ENCODE measurements at places on chromosomes 2 and 18. TPM values are rescaled to one million over a fixed set of nuclear protein-coding genes. Genes with fewer than 3 reads are reported as not detected.

GRCh38 chr2:40321822-40322221 is 130.1 kb downstream of the SLC8A1 start:
- no peak for DNase-seq

The SKOR2 gene
- not detected for total RNA-seq

- DNase-seq: no peak
Observed at GRCh38 chr2:178427458-178427857, 23.5 kb downstream of the PRKRA start.

- no peak for DNase-seq
Observed at GRCh38 chr2:111165084-111165483, 44.4 kb downstream of the BCL2L11 start.

The DRC1 gene
- not detected for total RNA-seq

The RNF103 gene
- 23.3 TPM for total RNA-seq

The COLEC11 gene
- total RNA-seq: not detected

The CDCA7 gene
- 9.1 TPM for total RNA-seq

GRCh38 chr2:124065636-124066035 is 40.5 kb downstream of the CNTNAP5 start:
- no peak for DNase-seq

DNA sequence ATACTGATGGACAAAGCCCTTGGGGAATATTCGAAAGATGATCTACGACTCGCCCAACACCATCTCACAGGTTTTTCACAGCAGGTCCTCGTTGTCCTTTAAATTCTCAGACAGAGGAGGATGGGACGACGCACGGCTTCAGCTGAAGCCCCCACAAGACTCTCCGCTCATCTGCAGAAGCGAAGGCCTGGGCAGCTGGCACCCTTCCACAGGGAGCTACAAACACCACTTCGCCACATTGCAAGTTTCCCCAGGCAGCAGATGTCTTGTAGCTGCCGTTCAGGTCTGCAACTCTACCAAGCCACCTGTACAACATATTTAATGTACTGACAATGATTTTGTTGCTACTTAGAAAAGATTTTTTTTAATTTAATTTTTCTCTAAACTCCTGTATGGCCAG is 642.9 kb downstream of the ZEB2 start:
- DNase-seq: no peak

The DLX2 gene
- total RNA-seq: not detected

- DNase-seq: no peak
Observed at GRCh38 chr2:85405201-85406059, 4.7 kb downstream of the CAPG start.

DNA sequence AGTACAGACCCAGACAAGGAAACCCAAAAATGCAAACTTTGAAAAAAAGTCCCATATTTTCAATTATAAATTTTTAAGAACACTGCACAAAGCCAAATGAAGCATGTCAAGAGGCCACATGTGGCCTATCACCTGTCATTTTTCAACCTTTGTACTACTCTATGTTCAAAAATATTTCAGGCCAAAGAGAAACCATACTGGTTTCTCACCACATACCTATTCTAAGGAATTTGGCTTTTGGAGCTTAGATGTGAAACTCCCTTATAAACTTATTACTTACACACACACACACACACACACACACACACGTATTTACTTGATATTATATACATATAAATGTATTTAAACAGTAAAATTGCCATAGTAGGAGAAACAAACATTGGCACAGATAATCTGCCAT is 338.7 kb downstream of the TXNL1 start:
- no peak for DNase-seq

- no peak for DNase-seq
Observed at GRCh38 chr2:25042321-25043240, 705 bp downstream of the EFR3B start.

The CCBE1 gene
- 2.9 TPM for total RNA-seq

The RAX gene
- not detected for total RNA-seq

The DSC3 gene
- total RNA-seq: 176 TPM

DNA sequence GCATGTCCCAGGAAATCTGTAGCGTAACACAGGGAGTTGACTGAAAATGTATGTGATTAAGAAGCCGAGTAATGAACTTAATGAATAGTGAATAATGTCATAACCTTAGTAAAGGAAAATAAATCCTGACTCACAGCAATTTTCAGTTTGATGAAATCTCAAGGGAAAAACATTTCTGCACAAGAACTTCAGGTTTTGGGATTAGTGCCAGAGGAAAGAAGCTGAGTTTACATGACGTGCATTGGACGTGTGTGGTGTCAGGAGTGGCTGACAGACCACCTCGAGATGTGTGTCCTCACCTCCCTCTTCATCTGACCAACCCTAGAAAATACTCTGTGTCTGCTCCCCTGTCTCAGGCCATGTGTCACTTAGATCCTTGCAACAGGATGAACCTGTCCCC is 39.1 kb downstream of the VWA3B start:
- no peak for DNase-seq

DNA sequence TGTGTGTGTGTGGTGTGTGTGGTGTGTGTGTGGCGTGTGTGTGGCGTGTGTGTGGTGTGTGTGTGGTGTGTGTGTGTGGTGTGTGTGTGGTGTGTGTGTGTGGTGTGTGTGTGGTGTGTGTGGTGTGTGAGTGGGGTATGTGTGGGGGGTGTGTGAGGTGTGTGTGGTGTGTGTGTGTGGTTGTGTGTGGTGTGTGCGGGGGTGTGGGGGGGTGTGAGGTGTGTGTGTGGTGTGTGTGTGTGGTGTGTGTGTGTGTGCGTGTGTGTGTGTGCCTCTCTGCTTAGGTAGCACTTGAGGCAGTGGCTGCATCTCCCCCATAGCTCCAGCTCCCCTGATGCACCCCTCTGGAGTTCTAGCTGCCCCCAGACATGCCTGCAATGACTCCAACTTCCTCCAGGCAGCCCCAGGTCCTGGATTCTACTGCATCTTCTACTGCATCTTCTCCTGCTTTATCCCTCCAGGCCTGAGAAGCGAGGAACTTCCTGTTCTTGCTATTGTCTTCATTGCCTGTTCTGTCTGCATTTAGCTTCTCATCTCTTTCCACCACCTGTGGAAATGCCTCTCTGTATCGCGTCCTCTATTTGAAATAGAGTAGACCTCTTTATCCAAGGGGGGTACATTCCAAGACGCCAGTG is 22.2 kb upstream of the MLPH start:
- DNase-seq: no peak

DNA sequence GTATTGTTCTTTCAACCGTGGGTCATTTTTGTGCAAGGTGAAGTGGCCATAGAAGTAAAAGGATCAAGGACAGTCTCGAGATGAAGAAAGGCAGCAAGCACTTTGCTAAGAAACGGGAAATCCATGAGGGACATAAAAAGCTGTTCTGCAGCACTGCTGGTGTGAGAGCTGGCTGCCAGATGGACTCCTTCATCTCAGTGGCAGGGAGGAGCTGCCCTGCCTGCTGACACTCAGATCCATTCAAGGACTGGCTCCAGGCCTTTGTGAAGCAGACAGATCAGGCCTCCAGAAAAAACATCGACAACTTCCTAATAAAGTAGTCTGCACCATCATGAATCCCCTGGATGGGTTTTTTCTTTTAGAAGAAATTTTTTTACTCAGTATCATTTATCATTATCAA is 29.5 kb downstream of the RMC1 start:
- DNase-seq: no peak

- DNase-seq: no peak
Observed at GRCh38 chr2:29382486-29382885, 267.3 kb downstream of the CLIP4 start.

DNA sequence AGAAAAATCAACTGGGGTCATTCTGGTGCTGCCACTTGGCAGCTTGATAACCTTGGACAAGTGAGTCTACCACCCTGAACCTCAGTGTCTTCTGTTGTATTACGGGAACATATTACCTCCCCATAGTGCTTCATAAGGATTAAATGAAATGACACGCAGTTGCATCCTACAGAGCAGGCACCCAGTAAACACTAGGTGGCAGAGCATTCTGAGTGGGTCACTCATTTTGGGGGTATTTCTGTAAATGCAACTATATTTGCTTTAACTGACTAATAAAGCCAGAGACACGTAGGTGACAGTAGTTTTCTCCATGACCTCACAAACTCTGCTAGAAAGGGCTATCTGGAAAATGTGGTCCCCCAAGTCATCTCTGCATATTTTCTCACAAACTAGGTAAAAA is 4.7 kb downstream of the CD226 start:
- DNase-seq: no peak

DNA sequence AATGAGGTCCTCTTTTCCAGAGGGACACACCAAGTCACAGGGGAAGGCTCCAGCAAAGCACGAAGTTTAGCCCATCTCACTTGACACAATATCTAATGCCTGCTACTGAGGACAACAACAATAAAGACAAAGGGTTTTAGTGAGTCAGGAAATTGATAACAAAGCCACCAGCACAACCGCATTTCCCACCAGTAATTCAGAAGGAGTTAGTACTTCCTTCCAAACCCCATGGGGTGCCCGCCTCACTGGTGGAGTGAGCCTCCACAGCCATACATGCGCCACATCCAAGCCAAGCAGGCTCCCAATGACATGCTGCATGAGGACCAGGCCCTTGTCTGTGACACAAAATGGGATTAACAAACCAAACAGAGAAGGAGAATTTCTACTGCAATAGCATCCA is 40.1 kb downstream of the MRPL35 start:
- no peak for DNase-seq

DNA sequence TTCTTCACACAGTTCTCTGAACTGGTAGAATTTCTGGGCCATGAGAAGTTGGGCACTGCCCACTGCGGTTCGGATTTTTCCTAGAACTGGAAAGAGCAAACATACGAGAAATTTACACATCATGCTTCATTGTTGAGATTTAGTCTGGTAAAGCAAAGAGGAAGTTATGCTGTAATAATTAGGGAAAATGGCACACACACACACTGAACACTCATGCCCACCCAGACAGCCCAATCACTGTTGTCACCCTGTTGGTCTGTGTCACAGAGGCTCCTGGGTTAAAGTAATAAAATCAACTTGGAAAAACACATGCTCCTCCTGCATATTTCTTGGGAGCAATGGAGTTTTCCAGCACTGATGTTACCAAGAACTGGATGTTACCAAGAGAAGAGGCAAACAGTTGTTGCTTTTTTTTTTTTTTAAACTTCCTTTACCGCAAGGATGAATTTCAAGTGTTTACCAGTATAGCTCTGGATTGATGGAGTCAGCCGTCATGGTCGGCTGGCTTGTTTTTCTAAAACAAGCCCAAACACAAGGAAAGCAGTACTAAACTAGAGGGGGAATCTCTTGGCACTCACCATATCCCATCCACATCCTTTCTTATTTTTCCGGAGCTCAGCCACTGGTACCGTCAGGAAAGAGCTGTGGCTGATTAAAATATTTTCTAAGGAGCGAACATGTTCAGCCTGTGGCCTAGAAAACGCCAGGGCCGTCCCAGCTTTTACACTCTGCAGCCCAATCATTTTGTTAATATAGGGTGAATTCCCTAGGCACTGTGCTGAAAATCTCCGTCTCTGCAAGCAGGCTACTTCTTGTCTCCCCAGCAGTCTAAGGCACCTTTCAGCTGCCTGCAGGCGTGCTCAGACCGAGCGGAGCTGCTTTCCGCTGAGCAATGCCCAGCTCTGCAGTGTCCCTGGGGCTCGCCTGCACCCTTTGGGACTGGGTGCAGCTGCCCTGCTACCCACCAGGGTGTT is 58.9 kb downstream of the TGIF1 start:
- no peak for DNase-seq

The DNER gene
- total RNA-seq: 11.3 TPM

The VWA3B gene
- not detected for total RNA-seq

- DNase-seq: no peak
Observed at GRCh38 chr2:96684883-96685576, 42.5 kb downstream of the FER1L5 start.

DNA sequence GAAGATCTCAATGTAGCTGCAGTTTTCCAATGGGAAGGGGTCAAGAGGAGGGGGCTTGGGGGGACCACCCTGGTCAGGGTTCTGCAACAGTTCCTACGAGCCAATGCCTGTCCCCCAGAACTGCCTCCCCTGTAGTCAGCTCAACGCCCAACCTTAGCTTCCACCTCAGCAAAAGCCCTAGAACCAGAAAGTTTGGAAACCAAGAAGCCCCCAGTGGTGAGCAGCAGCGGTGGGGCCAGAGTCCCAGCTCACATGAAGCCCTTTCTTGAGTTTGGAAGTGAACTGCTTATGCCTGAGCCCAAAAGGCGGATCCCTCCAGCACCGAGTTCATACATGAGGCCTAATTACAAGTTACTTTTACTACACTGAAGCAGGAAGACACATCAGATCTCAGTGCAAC is 162.4 kb downstream of the HDAC4 start:
- no peak for DNase-seq

DNA sequence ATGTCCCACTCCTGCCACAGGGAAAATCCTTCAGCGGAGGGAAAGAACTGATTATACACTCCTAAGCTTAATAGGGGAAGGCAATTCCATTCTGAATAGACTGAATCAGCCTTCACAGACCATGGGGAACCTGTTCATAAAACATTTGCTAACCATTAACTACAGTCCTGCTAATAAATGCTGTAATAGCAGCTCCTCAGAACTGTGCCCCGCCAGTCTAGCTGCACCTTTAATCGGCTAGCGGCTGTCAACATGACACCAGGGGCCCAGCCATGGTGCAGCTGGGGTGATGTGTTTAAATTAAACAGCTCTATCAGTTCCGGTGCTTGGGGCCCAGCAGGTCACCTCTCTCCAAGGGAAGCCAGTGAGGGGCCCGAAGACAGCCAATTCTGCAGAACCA is 77.8 kb downstream of the GALNT14 start:
- DNase-seq: no peak

DNA sequence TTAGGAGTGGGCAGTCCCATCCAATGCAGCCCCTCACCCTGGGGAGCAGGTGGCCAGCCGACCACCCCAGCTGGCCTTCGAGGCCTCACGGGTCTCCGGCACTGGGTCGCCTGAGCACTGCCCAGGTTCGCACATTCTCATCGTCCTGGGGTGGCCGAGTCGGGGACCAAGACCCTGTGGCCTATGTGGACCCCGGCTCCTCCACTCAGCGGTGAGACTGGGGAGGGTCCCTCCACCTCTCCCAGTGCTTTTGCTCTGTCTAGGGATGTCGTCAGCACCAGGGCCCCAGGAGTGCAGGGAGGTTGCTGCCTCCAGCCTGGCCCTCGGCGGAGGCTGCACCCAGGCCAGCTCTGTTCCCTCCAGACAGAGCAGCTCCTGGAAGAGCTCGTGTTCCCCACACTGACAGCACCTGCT is 89.6 kb downstream of the TPO start:
- no peak for DNase-seq

The GPR39 gene
- not detected for total RNA-seq

- DNase-seq: no peak
Observed at GRCh38 chr2:144230448-144231085, 289.4 kb downstream of the ZEB2 start.

- DNase-seq: no peak
Observed at GRCh38 chr18:31659576-31660177, 24.7 kb downstream of the B4GALT6 start.

- DNase-seq: no peak
Observed at GRCh38 chr2:234544659-234545611, 48.1 kb upstream of the ARL4C start.
